ENCODE measurements at places on chromosomes 7 and 10.

DNA sequence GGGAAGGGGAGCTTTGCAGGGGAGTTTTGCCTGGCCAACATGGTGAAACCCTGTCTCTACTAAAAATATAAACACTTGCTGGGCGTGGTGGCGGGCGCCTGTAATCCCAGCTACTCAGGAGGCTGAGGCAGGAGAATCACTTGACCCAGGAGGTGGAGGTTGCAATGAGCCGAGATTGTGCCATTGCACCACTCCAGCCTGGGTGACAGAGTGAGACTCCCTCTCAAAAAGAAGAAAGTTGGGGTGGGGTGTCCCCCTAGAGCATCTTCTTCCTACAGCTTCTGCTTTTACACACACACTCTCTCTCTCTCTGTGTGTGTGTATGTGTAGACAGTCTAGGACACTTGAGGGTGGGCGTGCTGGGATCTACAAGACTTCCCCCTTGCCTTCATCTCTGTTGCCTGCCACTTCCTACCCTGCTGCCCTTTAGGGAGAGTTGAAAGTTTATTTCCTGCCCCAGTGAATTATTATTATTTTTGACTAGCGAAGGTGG, 21.7 kb downstream of the PLAU start:
- DNase-seq, result no peak

GRCh38 chr7:146022776-146023175, 93.8 kb upstream of the CNTNAP2 start:
- no peak for DNase-seq

GRCh38 chr7:24127930-24128329, 156.1 kb upstream of the NPY start:
- DNase-seq, result no peak

DNA sequence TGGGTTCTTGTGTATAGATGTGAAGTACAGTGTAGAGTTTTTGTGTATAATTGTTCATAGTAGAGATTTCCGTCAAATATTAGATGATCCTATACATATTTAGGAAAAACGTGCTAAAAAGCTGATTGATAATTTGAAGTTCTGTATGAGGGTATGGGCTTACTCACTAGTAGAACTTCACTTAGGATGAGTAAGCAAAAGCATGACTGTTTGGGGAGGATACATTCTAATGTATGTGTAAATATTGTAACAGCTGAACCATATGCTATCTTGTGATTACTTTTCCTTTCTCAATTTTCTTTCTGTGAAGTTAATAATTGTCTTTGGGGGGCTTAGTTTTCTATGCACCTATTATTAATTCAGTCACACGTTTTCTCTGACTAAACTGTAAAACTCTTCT, 53.2 kb upstream of the PDK4 start:
- no peak for DNase-seq

DNA sequence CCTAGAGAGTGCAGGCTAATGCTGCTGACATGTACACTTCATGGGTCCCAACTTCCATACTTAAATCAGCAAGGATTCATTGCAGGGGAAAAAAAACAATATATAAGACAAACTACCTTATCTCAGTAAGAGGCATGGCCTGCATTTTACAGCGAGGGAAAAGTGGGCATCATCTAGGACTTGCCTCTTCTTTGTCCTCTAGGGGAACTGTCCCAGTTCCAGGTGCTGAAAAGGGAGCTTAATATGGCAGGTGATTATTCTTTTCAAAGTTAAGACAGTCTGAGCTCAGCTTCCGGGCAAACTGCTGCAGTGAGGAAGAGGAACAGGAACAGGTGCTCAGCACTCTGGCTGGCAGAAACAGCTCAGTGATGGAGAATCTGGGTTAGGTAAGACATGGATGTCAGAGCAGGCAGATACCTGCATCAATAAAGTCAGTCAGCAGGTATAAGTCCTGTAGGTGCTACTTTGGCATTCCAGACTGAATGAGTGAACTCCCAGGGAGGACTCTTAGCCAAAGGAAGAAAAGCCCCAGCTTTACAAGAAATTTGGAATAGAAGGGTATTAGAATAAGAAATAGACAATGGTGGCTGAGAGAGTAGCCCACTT, 147.2 kb downstream of the TMEM178B start:
- no peak for DNase-seq

DNA sequence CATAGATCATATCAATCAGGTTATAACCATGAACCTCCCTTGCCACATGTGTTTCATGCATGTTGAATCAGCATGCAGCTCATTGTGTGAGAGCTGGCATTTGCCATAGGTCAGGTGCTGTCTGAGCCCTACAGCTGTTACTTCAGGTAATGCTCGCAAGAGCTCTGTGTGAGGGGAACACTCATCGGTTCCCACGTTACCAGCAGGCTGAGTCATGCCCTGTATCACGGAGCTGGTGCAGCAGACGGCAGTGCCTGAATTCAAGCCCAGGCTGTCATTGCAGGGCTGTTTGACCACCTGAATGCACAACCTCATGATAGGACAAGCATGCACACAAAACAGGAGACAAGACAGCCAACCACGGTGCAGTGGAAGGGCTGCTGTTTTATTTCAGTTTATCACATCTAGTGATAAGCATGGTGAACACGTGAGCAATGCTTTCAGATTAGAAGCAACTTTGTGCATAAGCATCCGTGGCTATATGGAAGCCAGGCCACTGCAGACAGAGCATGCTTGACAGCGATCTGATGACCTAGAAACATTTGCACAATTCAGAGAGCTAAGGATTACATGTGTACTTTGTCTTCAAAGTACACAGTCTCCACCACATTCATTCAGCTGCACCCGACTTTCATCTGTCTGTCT, 56.4 kb upstream of the PFKP start:
- DNase-seq, result no peak

- DNase-seq, result no peak
These were observed 156.3 kb downstream of the ZNF248 start for GRCh38 chr10:37700886-37701780.

DNA sequence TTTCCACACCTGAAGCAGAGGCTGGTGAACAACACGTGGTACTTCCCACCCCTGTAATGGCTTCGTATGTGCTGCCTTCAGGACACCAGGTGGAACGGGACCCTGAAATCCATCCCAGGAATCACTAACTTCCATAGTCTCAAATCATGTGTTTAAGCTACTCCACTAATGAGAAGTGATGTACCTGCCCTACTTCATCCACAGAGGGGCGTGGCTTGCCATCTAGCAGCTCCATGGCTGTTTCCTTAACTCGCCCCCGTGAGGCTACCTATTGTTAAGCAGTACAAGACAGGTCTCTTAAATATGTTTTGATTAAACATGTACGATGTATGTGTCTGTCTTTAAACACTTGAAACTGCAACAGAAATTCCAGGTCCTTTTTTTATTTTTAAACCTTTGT, 31.8 kb downstream of the ARL3 start:
- DNase-seq, result no peak

GRCh38 chr7:99554939-99555338, 3.0 kb upstream of the FAM200A start:
- DNase-seq, result no peak

DNA sequence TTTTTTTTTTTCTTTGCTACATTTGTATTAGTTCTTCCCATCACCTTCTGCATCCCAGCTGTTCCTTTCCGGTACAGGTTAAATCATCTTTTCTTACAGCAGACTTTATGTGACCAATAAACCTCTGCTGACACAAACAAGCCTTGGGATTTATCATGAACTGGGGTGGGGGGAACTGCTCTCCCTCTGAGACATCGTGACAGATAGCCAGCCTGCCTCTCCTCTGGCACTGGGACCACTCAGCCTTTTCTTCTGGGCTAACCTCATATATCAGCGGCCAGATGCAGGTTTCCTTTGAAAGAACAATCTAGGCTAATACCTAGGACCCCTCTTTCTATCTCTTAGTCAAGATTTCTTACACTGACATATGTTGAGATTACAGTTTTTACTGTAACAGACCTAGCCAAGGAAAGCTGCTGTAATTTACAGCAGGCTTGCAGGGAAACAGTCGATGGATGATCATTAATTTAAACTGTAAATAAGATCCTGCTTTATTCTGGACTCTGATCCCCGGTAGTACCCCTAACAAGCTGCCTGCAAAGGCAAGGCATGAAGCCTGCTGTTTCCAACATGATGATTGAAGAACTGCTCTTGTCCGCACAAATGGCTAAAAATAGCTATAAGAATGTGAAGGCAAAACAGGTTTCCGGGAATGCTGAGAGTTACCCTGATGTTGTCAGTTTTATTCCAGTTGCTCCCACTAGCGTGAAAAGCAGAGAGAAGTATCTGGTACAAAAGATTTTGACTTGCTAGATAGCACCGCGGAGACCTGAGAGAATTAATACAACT, 338.7 kb downstream of the SORCS1 start:
- DNase-seq, result no peak

DNA sequence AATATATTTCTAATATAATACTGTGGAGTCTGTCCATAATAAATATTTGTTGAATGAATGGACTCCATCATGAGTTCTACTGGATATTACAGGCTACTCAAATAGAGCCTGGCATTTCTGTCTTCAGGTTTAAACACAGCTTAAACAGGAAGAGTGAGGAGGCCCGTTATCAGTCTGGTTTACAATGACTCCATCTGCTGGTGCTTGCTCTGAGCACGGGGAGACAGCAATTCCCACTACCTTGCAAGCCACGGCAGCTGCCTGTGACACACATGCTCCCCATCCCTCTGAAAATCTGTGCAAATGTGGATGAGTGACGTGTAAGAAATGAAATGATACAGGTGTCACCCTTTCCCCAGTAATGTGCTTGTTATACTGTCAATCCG, 293.5 kb upstream of the IMMP2L start:
- DNase-seq, result no peak
